Stimulated activated CD4-positive, alpha-beta T cell treated with anti-CD3 and anti-CD28 coated beads, Interleukin-4, amount 100 ng/mL, for 1 hour (primary cell): ENCODE measurements at places on chromosomes 3 and 15.
A peak's percentile ranks its signal among the peaks of the same experiment; 100 is the strongest.

GRCh38 chr3:134649106-134649705 lies 1.6 kb downstream of the KY start:
- DNase-seq: no peak

- DNase-seq: no peak
Measured at GRCh38 chr3:16248556-16248955, 16.2 kb downstream of the DPH3 start.

GRCh38 chr3:39343760-39344159 lies 14.3 kb downstream of the CCR8 start:
- no peak for DNase-seq

DNA sequence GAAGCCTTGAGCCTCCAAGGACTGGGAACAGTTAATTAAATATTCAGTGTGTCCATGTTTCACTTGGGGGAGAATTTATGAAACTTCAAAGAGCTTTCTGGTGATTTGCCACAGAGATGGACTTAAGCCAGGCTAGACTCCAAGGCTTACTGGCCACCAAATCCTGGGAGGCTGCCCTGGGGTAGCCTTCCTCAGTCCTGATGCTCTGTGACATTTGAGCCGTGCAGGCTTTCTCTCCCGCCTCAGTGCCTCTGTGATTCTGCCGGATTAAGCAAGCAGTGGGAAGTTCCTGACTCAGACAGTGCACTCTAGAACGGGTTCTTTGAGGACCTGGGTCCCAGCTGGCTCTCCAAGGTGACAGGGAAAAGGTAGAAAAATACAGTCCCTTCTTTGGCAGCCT lies 314.7 kb upstream of the ICE2 start:
- no peak for DNase-seq

DNA sequence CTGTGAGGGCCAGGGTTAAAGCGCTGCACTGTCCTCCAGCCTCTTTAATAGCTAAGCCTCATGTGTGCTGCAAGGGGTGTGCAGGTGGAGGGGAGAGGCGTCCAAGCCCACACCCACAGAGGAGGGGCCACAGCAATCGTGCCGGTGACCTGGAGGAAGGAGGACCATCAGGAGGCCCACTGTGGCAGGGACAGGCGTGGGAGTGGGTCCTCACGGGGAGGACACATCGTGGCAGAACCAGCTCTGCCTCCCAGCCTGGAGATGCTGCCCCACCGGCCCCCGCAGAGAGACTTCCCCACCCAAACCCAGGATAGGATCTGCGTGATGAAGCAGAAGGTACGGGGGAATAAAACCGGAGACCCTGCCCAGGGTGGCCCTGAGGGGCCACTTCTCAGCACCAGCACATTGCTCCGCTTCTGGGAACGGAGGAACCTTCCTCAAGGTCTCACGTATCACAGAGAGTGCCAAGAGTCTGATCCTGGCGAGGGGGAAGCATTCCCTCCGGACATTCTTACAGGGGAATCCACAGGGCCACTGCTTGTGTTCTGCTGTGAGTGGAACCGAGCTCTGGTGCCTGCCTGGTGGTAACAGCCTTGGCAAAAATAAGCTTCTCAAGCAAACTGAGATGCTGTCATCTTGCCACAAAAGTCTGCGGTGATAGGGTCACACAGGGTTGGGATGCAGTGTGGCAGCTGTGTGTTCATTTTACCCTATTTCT lies 199.8 kb downstream of the XXYLT1 start:
- no peak for DNase-seq

DNA sequence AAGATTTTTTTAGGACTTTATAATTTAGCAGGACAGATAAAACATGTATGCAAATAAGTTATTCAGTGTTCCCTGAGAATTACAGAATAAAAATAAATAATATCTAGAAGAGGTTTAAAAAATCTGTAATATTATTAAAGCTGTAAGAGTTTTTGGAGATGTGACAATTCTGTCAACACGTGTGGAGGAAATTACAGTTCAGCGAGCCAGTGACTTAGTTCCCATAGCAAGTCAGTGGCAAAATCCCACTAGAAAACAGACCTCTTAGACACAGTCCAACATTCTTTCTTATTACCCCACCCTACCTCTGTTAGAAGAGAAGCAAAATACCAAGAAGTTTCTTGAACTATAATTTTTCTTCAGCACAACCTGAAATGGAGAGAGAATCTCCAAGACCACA lies 16.2 kb upstream of the DENND6A start:
- no peak for DNase-seq

GRCh38 chr3:147943265-147943945 lies 534.2 kb downstream of the ZIC1 start:
- no peak for DNase-seq

- DNase-seq: no peak
Measured at GRCh38 chr3:3664935-3665334, 134.3 kb upstream of the LRRN1 start.

GRCh38 chr3:126245811-126246727 lies 65.7 kb upstream of the ALDH1L1 start:
- no peak for DNase-seq

- no peak for DNase-seq
Measured at GRCh38 chr3:53777468-53777867, 68.8 kb downstream of the CHDH start.

GRCh38 chr3:86960550-86960949 lies 30.4 kb downstream of the VGLL3 start:
- DNase-seq: no peak

- DNase-seq: peak; percentile 10
Measured at GRCh38 chr15:64355348-64355943, 527 bp downstream of the CSNK1G1 start.

GRCh38 chr3:193313061-193313958 lies 65.2 kb downstream of the ATP13A5 start:
- DNase-seq: no peak

DNA sequence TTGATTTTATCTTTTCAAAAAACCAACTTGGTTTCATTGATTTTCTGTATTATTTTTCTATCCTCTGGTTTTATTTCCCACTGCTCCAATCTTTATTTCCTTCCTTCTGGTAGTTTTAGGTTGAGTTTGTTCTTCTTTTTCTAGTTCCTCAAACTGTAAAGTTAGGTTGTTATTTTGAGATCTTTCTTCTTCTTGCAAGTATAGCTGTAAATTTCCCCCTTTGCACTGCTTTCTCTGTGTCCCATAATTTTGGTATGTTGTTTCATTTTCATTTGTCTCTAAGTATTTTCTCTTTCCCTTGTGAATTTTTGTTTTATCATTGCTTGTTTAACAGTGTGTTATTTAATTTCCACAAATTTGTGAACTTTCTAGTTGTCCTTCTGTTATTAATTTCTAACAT lies 120.0 kb downstream of the PLD1 start:
- DNase-seq: no peak

- no peak for DNase-seq
Measured at GRCh38 chr3:32083702-32084270, 22.6 kb upstream of the GPD1L start.

GRCh38 chr15:64925335-64926330 lies 13.9 kb downstream of the ANKDD1A start:
- DNase-seq: no peak
